T-cell (primary cell): ENCODE measurements at places on chromosomes 7 and 10. TPM values are rescaled to one million over a fixed set of nuclear protein-coding genes. Genes with fewer than 3 reads are reported as not detected.

Gene TBXAS1
- 7.3 TPM for total RNA-seq

DNA sequence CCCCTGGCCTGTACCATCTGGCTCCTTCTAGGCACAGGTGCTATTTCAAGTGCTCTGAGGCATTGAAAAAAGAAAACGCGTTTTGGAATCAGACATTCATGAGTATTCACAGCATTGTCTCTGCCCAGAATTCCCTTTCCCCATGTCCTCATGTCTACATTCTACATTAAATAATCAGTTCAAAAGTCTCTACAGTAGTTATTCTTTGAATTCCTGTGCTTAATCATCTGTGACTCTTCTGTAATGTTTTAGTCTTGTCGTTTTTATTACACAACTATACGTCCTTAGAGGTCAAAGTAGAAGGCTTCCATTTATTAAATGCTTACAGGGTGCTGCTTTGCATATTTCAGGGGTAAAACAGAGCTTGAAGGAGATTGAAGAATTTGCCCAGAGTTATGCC, 95.7 kb downstream of the BICC1 start:
- no peaks in the 10 kb centered on the region for H3K36me3 ChIP-seq
- H3K27me3 ChIP-seq, result no peaks in the 10 kb centered on the region
- no peak overlapping the region for H3K4me3 ChIP-seq
- H3K4me1 ChIP-seq, result no peaks in the 10 kb centered on the region
- no peak overlapping the region for H3K27ac ChIP-seq

GRCh38 chr7:145893925-145894535, 222.6 kb upstream of the CNTNAP2 start:
- H3K4me1 ChIP-seq, result no peaks in the 10 kb centered on the region
- DNase-seq, result no peak
- H3K36me3 ChIP-seq, result no peaks in the 10 kb centered on the region
- no peak overlapping the region for H3K4me3 ChIP-seq
- no peaks in the 10 kb centered on the region for H3K27me3 ChIP-seq

DNA sequence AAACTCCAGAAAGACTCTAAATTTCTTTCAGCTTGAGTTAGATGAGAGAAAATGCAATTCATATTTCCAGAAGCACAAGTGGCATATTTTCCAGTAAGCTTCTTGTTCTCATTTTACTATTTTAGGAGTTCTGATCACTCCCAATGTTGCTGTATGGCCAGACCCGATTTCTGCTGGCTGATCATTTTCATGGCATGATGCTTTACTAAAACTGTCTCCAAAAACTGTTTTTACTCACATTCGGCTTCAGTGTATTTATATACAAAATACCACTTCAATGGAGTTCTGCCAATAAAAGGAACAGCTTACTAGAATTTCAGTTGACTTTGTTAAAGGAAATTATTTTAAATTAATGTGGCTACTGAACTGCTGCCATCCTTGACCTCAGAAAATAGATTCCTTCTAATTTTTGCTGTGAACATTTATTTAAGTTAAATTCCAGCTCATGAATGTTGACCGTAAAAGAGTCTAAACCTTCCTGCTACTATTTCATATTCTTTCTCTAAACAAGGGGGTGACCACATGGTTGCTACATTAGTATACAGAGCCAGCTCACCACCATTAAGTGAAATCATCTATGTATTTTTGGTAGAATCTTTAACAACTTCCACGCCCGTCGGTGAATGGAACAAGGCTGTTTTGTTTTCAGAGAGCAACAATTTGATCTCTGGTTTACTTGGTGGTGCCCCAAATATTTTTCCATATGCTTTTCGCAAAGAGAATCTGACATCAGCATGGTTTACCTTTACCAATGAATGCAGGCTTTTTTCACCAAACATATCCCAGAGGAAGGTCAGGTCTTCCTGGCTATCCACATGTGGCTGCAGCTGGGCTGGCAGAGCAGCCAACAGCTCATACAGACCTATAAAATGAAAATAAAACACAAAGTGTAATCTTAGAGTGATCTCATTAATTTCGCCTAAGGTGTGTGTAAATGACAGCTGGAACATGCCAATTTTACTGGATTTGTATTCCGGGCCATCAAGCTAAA, 101.2 kb downstream of the MPP7 start:
- no peaks in the 10 kb centered on the region for H3K4me1 ChIP-seq
- no peaks in the 10 kb centered on the region for H3K27me3 ChIP-seq
- no peak for DNase-seq
- peaks cover 4% of the 10 kb centered on the region for H3K36me3 ChIP-seq
- no peak overlapping the region for H3K4me3 ChIP-seq
